ENCODE measurements at places on chromosomes 7 and 10.

GRCh38 chr7:27685209-27685608 is 22.5 kb upstream of the HIBADH start:
- no peak for DNase-seq

- DNase-seq = no peak
These were observed 56.4 kb upstream of the MXI1 start for GRCh38 chr10:110150981-110151380.

DNA sequence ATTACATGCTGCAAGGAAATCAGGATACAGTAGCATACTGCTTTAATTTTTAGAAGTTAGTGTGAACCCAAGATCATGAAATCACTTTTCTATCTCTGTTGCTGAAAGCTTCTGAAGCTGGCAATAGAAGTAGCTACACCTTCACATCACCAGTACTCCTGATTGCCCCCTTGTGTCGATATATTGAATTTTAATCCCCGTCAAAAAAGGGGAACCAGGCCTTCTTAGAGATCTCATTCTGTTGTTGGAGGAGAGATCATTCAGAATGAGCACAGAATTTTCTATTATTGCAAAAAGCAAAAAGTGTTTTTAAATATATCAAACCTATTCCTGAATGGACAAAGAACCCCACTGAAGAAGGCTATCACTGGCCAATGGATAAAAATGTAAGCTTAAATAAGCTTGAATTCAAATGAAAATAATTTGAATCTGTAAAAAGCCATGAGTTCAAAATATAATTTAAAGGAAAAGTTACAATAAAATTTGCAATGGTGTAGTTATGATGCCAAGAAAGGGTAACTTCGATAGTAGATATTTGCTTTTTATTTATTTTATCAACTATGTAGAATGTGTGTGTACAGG is 39.7 kb upstream of the TEX47 start:
- peak; percentile 89 for DNase-seq

DNA sequence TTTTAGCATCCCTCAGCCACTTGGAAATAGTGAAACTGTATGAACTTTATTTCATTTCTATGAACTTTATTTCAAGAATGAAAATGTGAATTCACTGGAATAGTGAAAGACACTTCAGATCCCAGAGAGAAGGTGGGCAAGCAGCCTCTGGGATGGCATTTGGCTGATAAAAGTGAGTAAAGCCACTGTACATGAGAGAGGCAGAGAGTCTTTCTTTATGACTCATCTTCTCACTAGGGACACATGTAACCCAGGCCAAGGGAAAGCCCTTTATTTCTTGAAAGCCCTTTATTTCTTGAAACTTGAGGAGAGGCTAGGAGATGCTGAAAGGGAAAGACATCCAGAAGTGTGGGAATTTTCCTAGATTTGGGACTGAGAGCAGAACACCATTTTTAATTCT is 148.9 kb upstream of the SMIM30 start:
- no peak for DNase-seq

- DNase-seq = peak; percentile 78
These were observed 107.3 kb upstream of the STARD3NL start for GRCh38 chr7:38070718-38071117.

DNA sequence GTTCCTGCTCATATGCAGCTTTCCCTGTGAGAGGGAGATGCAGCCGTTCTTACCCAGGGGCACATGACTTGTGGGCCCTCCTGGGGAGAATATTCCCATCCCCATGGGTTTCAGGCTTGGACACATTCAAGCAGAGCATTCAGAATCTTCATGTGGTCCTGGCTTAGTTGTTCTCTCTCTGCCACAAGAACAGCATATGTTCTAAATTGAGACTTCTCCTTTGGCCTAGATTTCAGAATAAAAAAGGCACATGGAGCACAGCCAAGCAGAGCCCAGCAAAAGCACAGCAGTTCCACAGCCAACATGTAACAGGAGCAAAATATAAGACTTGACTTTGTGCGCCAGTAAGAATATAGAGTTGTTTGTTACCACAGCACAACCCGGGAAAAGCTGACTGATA is 306.4 kb upstream of the MYO3A start:
- no peak for DNase-seq

- DNase-seq = no peak
These were observed 359.7 kb upstream of the ZNF32 start for GRCh38 chr10:44008270-44008916.

GRCh38 chr10:81920213-81920829 is 45.3 kb downstream of the NRG3 start:
- DNase-seq = peak; percentile 21

GRCh38 chr7:5701085-5701914 is 80.2 kb downstream of the RNF216 start:
- DNase-seq = peak; percentile 3

GRCh38 chr10:52740913-52741675 is 31.5 kb downstream of the MBL2 start:
- DNase-seq = peak; percentile 64

DNA sequence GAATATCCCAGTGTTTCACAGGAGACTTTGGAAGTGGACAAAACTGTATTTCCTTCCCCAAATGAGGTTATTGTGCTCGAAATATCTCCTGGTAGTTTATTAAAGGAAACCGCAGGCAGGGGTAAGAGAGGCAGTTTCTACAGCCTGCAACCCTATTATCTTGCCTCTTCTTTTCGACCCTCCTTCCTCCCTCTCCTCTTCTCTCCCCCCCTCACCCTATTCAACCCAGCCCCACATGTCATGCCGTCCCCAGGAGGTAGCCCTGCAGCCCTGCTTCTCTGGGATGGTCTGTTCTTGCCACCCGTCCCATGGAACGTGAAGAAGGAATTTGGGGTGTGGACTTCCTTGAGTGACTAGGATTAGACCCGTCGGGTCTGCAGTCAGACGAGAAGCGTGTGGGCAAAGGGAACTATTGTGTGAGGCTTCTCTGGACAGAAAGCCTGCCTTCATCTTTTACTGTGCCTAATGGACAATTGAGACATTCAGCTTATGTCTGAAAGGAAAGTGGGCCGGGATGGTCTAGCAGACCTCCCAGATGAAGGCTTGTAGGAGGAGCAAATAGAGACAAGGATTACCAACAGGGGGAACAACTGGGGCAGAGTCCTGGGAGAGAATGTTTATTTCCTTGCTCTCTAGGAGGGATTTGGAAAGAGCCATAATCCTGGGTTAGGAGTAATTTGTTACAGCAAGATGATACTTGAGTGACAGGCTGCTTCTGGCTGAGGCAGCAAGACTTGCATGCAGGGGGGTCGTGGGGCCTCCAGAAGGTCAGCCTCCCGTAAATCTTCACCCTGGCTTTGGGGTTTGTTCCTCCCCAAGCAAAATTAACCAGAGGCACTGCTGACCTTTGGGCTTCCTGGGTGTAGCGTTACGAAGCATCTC is 77.8 kb downstream of the TCF7L2 start:
- DNase-seq = peak; percentile 86

DNA sequence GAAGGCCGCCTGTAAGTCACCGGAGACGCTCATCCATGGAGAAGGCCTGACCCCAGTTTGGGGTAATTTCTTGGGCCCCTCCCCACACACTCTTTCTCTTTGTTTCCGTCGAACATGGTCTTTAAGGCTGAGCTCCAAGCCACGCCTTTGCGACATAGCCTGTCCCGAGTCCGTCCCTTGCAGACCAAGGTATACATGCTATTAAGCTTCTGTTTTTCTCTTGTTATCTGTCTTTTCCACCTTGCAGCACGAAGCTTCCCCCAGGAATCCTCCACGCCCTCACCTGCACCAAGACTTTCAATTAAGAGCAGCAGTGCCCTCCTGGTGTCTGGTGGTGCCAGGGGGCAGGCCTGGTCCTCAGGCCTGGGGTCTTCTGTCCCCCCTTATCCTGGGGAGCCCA is 4.2 kb upstream of the FAM20C start:
- DNase-seq = no peak

GRCh38 chr10:131691481-131692090 is 209.2 kb upstream of the PPP2R2D start:
- DNase-seq = no peak

- no peak for DNase-seq
These were observed 12.7 kb downstream of the SHH start for GRCh38 chr7:155799514-155799913.

GRCh38 chr10:49367600-49367999 is 28.3 kb downstream of the DRGX start:
- DNase-seq = peak; percentile 16

DNA sequence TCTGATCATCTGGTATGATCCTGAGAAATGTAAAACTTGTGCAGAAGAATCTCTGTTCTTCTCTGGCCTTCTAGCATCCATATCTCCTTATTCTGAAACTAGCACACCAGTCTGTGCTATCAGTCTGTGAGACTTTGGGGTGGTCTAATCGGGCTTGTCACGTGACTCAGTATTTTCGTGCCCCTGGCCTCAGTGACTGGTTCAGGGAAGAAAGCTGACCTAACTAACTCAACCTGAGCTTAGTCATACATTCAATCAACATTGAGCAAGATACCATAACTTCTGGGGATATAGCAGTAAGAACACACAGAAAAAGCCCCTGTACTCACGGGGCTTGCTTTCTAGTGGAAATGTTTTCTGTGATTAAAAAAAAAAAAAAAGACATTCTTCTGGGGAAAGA is 109.3 kb downstream of the DKK1 start:
- DNase-seq = no peak

DNA sequence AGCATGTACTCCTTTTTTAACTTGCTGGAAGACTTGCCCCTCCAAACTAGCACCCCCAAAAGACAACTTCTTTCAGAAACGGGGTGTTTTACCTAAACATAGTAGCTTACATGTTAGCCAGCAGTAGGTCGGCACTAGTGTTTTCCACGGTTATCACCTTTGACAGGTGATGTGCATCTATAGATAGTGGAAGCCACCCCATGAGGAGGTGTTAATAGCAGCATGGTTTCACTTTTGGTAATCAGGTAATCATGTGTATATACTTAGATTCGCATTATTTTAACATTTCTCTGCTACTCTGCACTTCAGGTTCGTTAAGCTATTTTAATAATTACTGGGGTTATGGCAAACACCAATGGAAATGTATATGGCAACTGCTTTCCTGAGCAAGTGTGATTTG is 17.6 kb downstream of the SRI start:
- DNase-seq = no peak

DNA sequence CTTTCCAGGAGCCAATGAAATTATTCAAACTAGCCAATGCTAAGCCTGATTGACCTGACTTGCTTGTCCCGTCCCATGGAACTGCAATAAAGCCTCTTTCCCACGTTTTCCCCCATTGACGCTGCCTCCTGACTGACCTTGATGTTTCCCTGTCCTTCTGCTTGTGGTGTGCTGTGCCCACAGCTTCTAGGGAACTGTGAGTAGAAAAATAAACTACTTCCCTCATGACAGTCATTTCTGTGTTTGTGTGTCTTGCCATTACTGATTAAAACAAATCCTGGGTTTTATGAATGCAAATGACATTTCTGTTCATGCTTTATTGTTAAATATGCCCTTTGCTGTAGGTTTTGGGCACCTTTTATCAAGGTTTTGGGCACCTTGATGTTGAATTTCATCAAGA is 91.3 kb upstream of the ABI1 start:
- DNase-seq = no peak

DNA sequence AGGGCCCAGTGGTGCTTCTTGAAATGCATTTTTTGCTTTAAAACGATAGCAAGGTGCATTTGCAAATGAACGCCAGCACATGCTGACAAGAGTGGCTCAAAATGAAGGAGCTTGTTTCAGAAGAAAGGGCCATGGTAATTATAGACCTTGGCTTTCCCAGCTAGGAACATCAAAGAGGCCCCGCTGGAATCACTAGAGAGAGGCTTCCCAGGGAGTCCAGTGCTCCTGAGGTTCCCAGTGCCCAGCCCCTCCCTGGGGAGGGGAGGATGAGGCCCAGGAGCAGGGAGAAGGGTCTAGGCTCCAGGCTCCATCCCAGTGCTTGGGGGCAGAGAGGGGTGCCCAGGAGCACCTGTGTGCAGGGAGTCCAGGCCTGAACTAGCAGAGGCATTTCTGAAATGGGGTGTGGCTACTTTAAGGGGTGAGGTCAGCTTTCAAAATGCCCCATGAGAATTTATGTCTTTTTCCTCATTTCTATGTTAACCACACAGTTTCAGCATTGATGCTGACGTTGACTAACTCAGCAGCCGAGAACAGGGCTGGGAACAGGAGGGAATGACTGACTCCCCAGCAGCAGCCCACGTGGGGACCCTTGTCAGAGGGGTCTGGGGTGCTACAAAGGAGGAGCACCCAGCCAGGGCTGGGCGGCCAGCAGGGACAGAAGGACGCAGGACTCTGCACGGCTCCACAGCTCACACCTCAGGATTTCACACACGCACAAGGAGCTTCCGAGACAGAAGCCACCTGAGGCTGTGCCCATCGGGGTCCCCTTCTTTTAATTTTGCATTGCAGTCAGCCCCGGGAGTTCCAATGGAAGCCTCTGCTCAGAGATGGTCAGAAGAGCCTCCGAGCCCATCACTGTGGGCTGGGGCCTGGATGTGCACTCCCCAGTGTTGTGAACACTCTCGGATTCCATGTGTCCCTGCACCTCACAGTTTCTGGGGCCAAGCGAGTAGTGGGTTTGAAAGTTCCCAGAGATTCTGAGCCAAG is 570.2 kb downstream of the PTPRN2 start:
- no peak for DNase-seq

DNA sequence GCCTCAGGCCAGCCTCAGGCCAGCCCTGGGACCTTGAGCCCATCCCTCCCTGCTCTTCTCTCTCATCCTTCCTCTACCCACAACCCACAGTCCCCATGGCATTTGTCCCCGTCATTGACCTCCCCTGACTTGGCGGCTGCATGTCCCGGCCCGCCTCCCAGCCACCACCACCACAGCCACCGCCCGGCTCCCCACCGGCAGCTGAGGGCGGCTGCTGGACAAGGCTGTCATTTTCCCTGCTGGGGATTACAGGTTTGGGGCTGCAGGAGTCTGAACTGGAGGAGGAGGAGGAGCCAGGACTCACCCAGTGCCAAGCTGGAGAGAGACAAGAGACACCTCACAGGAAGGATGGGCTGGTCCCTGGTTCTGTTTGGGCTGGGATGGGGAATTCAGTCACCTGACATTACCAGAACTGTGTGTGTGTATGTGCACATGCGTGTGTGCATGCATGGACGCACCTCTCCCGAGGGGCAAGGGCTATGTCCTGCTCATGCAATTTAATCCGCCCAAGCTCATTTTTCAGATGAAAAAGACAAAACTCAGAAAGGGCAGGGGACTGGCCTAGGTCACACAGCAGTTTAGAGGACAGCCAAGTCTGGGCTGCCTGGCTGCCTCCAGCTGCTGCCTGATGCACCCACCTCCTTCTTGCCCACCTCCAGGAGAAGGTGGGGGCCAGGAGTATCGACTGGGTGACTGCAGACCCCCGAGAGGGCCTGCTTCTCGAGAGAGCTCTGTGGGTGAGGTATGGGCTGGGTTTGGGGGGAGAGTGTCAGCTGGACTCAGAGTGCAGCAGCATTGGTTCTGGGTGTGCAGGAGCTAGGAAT is 113.1 kb downstream of the ZMIZ1 start:
- DNase-seq = no peak

- no peak for DNase-seq
These were observed 43.6 kb upstream of the GATAD1 start for GRCh38 chr7:92403760-92404074.

- DNase-seq = no peak
These were observed 22.8 kb upstream of the FOXL3 start for GRCh38 chr7:266851-267840.
